Fibroblast of skin of abdomen (primary cell): ENCODE measurements at places on chromosomes 1 and 21.
A peak's percentile ranks its signal among the peaks of the same experiment; 100 is the strongest.

- no peak for DNase-seq
Measured at GRCh38 chr21:29172282-29172681, 41.8 kb downstream of the MAP3K7CL start.

- DNase-seq: no peak
Measured at GRCh38 chr1:248751635-248752034, 3.9 kb downstream of the LYPD8 start.

DNA sequence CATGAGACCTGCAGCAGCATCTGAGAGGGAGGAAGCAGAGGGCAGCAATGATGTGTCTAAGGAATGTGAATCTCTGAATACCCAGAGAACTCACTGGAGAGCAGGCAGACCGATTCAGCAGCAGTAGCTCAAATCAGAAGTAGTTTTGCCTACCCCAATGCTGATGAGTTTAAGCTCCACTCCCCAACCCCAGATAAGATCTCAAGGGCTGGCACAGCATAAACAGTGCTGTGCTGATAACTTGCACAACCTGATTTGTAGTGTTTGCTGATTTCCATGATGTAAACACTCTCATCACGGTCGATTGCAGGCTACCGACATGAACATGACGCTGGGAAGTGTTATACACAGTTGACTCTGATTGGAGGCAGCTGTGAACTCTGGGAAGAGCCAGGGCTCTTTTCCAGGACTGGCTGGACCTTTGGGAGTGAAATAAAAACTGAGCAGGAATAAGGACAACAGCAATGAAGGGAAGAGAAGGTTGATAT lies 11.2 kb upstream of the HMGCS2 start:
- no peak for DNase-seq

DNA sequence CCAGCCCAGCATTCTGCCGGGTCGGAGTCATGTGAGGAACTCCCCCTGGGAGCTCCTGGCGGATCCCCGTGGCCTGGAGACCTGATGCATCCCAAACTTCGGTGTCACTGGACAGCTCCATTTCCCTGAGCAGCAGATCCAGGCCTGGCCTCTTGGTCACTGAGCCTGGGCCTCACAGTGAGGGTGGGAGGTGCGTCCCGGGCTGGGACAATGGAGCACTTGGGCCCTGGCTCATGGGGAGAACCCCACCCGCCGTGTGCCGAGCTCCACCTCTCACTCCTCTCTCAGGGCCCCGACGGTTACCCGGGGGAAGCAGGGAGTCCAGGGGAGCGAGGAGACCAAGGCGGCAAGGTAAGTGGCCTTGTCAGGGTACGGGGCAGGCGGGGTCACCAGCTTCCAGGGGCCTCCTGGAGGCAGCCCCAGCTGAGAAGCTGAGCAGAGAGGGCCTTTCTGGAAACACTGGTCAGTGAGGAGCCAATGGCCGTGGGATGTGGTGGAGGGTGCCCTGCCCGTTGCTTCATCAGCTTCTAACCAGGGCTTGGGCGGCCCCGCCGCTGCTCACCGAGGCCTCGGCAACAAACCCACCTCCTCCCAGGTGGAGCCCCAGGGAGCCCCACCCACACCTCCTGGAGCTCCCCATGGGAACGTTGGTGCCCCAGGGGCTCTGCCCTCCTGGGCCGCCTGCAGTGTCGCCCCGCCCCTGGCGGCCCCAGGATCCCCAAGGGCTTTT lies 19.8 kb downstream of the COL6A2 start:
- no peak for DNase-seq

GRCh38 chr1:94047949-94048348 lies 73.0 kb downstream of the ABCA4 start:
- no peak for DNase-seq

- no peak for DNase-seq
Measured at GRCh38 chr1:57214951-57215575, 208.8 kb downstream of the DAB1 start.

GRCh38 chr1:219989766-219990165 lies 56.5 kb downstream of the EPRS1 start:
- DNase-seq: no peak

GRCh38 chr1:76098845-76099244 lies 24.3 kb downstream of the ST6GALNAC3 start:
- DNase-seq: no peak

- peak; percentile 83 for DNase-seq
Measured at GRCh38 chr1:203440771-203441170, 34.8 kb upstream of the PRELP start.

- DNase-seq: no peak
Measured at GRCh38 chr1:244439391-244440032, 12.2 kb downstream of the ADSS2 start.

GRCh38 chr1:46342084-46342656 lies 1.6 kb downstream of the NSUN4 start:
- DNase-seq: peak; percentile 24

GRCh38 chr1:40646315-40646714 lies 19.2 kb downstream of the RIMS3 start:
- DNase-seq: no peak

GRCh38 chr1:200429221-200429751 lies 19.4 kb upstream of the ZNF281 start:
- peak; percentile 88 for DNase-seq

- no peak for DNase-seq
Measured at GRCh38 chr1:241551759-241552638, 19.8 kb downstream of the KMO start.

DNA sequence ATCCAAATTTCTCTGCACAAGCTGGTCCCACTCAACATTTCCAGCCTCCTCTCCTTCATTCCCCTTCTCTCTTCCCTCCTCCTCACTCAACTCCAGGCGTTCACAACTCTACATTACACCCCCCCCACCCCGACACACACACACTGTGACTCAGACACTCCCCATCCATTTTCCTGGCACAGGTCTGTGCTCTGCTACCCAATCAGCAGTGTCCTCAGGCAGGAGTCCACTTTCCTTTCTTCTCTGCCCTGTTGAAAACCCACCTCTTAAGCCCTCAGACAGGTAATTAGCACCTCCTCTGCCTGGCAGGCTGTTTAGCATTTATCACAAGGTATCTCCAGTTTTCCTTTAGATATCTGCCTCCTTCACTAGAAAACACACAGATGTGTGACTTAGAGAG lies 8.8 kb upstream of the LMX1A start:
- no peak for DNase-seq

DNA sequence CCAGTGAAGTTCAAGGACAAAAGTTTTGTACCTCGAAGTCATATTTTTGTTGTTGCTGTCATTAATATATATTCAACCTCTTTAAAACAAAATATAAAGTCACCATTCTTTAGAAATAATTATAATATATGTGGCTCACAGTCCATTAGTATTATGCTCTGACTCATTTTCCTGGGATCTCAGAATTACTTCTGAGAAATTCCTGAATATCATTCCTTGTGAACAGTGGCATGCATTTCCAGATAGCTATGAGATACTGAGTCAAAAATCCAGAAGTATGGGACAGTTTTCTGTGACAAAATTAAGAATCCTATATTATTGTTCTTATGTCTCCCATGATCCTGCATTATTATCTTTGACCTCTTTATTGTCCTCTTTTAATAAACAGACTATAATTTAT lies 13.8 kb upstream of the RGS21 start:
- peak; percentile 56 for DNase-seq

GRCh38 chr1:69148731-69149130 lies 419.0 kb upstream of the LRRC7 start:
- no peak for DNase-seq

DNA sequence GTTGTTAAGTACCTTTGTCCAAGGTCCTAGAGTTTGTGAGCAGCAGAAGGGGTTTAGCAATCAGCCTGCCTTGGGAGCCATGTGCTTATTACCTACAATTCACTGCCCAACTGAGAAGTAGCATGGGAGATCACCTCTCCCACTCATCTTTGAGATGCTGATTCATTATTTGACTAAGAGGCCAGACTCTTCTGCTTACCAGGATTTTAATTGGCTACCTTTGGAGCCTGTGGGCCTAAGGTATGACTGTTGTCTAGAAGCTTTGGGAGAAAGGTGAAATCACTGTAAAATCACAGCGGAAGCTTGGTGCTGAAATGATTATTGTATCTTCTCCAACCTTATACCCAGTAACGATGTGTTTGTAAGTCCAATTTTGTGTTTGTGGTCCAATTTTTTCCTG lies 213.4 kb downstream of the ST6GALNAC3 start:
- no peak for DNase-seq

DNA sequence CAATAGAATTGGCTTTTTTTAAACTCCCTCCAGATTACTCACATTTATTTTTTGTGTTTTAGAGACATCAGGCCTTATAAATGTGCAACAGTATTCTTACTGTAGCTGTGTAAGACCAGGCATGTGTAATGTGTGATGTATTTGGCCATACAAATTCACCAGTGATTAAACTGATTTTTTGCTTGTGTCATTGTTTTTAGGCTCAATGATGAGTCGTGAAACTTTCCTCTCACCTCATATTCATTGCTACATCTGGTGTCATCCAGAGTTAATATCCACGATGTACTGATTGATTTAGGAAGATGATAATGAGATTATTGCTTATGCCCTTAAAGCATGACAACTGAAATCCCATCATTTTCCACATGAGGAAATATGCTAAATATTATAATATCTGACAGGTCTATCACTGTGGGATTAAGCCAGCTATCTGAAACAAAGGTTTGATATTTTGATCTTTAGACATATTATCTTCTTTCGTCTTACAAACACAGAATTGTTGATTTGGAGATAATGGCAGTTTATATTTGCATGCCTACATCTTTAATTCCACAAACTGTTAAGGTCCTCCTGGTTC lies 487.9 kb downstream of the PTBP2 start:
- DNase-seq: peak; percentile 9

DNA sequence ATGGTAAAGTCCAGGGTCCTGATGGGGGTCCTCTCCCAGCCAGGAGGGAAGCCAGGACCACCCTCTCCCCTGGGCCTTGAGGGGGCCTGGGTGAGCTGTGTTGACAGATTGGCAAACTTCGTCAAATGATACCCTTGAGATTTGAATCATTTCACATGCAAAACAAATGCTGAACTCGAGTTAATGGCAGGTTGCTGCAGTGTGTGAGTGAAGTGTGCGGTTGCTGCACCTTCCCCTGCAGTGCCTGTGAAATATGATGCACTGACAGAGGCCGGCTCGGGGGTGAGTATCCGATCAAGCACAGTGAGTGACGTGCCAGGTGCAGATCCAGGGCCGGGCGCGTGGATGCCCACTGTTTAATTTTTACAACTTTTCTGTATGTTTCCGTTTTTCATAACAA lies 5.7 kb upstream of the KRTAP12-1 start:
- DNase-seq: no peak

DNA sequence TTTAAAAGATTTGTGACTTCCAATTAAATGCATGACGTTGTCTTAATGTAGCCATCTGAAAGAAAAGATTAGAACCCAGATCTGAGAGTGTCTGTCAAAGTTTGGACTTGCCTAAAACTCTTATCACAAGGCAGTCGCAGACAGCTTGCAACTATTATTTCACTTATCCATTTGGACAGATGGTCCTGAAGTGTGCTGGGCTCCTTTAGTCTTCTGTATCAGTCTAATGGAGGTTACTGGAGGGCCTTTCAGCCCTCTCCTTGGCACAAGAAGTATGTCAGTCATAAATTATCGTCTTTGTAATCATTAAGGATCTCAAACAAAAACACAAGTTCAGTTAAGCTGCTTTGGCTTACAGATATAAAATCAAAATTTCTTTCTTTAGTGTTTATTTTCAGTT lies 15.5 kb downstream of the PROX1 start:
- DNase-seq: no peak

GRCh38 chr1:31577515-31578192 lies 1.3 kb downstream of the TINAGL1 start:
- peak; percentile 74 for DNase-seq

DNA sequence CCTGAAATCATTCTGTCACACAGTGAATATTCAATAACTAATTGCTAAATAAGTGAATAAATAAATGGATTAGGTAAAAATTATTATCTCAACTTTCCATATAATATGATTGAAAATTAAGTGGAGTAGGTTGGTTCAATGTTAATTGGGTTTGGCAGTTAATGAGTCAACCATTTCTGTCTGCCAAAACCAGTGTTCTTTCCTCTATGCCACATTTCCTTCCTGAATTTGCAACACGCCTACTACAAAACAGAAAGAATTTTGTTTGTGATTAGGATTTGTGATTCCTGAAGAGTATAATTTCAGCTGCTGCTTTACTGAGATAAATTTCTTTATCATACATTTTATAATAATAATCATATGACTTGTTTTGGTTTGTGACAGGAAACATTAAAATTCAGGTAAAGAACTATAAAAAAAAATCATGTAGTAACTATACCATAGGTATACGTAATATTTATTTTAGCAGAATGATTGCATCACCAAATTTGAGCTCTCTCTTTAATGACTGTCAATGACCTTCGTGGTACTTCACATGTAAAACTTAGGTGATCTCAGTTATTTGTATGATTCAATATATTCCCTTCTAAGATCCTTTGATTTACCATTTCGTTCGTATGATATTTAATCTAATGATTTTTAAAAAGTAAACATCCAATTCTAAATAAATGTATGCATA lies 241.3 kb downstream of the KCNT2 start:
- no peak for DNase-seq

DNA sequence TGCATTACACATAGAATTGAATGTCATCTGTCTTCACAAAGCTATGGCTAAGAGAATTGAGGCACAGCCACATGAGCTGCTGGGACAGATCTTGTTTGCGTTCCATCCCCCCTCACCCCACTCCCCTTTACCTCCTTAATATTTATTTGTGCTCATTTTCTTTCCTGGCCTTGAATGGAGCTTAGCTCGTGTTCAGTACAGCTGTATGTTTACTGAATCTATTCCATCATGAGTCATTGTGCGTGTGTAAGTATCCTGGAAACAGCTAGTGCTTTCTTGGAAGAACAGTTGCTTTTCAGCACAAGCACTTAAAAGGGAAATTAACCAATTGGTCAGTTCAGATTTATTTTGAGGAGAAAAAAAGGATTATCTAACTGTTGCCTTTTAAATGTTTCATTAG lies 14.7 kb downstream of the PROX1 start:
- no peak for DNase-seq

DNA sequence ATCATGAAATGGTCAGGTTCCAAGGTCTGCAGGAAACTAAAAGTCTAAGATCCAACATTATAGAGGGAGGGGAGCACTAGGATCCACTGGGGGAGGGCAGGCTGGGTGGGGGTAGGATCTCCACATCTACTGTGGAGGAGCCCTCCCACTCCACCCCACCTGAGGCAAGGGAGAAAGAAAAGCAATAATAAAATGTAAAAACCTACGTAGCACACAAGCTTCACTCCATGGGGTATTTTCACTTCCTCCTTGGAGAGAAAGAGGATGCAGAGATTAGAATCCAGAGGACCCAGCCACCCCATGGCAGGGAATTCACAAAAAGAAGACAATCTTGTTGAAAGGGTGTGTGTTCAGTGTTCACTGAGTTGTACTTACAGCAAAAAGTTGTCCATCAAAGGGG lies 14.4 kb downstream of the SPOCD1 start:
- DNase-seq: no peak

DNA sequence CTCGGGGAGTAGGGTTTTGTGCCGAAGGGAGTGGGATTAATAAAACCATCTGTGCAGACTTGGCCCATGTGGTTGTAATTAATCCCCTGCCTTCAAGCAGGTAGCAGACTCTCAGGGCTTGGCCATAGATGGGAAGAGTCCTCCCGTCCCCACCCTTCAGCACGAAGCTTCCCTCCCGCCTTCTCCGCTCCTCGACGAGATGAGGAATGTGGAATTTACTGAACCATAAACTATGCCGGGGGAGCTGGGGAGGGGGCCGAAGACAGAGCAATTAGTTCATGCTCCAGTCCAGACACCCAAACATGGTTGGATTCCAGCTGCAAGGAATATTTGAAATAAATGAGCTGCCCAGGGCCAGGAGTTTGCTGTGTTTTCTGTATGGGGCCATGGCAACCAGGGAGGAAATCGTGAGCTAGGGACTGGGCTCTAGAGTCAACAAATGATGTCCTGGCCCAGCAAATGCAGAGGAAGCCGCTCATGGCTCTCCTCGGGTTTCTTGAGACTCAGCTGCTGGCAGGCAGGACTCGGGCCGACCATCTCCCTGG lies 78.8 kb downstream of the SPSB1 start:
- peak; percentile 98 for DNase-seq
